CD4-positive, alpha-beta T cell treated with Interleukin-12 subunit alpha and Interleukin-12 subunit beta, for 1 hour (primary cell): ENCODE measurements at places on chromosomes 16 and 17.

DNA sequence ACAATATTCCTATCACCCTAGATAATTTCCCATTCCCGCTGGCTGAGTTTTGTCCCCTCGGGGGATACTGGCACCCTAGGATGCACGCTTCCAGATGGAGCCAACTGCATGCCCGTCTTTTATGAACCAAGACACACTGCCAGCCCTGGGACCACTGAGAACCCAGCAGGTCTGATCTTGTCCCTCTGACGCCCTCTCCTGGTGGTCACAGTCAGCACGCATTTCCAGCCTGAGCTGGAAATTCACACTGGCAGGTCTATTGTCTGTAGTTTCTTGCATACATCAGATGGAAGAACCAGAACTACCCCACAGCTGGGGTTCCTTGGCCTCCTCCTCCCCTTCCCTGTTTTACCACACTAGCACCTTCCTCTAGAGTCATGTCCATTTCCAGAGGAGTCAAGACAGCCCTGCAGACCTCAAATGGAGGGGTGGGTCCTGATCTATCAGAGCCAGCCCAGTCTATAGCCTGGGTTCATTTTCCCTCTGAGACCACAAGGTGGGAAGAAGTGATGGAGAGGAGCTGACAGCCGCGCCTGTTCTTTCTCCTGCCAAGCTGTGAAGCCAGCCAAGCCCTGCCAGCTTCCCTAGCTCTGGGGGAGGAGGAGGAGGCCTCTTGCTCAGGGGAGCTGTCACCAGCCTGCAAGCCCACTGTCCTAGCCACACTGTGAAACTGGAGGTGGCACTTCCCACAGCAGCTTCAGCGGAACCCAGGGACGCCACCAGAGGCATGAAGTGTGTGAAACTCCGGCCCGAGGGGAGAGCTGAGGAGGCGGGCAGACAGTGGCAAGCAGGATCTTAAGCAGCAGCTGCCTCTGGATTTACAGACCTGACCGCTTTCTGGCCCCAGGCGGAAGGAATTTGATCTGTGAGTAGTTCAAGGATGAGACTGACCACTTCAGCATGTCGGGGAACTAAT lies 29.3 kb downstream of the MXRA7 start:
- peak; percentile 77 for DNase-seq

- peak; percentile 83 for DNase-seq
Measured at GRCh38 chr17:7219812-7220592, at the start of the genes ACADVL and DLG4. TSS of gene ACADVL (plus strand) at chr17:7219938. CDS start at chr17:7219985, 47 bp downstream. TSS of gene DLG4 (minus strand) at chr17:7219836.

DNA sequence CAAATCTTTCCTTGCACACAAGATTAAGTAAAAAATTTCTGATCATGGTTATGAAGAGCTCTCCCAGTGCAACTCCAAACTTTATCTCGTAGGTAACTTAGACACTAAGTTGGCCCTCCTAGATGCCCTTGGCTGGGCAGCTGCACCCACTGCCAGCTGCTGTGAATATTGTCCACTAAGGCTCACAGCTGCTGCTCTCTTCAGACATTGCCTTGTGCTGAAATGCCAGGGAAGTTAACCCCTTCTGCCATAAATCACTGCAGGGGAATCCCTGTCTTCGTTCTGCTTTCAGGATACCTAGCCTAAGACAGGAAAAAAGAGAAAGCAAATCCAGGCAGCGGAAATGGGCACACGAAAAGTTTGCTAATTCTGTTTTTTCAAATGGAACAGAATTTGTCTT lies 106.4 kb downstream of the IRX5 start:
- no peak for DNase-seq

GRCh38 chr16:81168406-81168805 lies 70.1 kb upstream of the BCO1 start:
- DNase-seq: no peak

- peak; percentile 3 for DNase-seq
Measured at GRCh38 chr17:66542129-66542966, 239.9 kb downstream of the PRKCA start.

DNA sequence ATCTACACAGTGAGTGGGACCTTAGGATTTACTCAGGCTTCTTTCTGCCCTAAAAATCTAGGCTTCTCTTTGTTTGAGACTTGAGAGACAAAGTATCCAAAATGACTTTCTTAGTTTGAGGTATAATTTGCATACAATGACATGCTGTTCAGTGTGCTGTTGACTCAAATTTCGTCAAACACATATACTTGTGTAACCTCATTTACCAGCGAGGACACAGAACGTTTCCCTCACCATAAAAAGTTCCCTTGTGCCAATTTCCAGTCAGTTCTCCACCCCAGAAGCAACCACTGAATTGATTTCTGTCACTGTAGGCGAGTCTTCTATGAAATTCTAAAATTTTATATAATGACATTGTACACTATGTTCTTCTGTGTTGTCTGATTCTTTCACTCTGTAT lies 68.0 kb upstream of the MAF start:
- DNase-seq: no peak

- peak; percentile 30 for DNase-seq
Measured at GRCh38 chr17:8143581-8144400, 8.4 kb downstream of the PER1 start.

- no peak for DNase-seq
Measured at GRCh38 chr16:2085669-2086068, 37.9 kb downstream of the TSC2 start.

DNA sequence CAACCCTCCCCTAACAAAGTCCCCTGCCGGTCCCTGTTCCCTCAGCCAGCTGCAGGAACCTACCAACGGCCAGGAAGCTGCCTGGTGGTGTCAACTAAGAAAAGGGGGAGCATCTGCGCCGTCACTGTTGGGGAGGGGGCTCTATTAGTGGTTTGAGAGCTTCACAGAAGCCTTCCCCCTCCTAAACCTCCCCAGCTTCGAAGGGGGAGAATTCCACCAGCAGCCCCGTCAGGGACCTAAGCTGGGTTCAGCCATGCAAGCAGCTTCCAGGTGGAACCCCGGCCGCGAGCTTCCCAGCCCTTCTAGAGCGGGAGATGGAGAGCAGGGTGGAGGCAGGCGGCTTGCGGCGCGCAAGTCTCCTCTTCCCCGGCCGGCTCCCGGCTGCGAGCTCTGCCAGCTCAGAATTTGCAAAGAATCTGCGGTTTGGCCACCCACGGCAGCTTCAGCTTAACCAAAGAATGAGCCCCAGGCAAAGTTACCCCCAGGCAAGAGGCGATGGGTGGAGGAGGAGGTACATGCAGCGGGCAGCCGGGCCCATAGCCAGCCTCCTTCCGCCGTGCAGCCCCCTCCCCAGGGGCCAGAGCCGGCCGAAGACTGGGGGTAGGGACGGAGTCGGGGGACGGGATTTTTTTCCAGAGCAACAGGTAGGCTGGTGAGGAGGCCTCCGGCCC lies 33.7 kb downstream of the DDX19A start:
- DNase-seq: peak; percentile 60

DNA sequence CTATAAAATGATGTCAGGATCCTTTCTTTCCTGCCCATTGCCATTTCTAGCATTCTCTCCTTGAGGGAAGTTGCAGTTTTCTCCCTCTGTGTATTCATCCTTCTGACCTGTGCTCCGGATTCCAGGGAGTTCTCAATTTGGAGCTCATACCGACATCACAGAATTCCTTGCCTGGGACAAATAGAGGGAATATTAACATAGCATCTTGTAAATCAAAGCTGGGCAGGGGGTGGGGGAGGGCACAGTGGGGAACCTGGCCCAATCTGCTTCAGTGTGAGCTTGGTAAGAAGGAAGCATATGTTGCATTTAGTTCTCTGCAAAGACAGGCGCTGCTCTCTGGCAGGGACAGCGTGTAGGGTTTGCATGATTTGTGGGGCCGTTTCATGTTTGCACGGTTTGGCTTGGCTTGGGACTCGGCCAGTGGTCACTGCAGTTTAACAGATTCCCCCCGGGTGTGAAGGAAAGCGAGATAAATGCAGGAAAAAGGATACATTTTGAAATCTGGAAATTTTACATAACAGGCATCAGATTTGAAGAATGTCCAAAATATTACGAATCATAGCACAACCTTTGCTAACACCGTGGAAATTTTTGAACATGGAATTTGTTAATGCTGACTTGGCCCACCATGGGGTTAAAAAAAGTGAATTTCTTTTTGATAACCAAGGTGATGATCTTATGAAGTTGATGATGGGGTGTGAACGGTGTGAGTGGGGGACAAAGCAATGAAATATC lies 178.0 kb downstream of the WWOX start:
- DNase-seq: no peak

DNA sequence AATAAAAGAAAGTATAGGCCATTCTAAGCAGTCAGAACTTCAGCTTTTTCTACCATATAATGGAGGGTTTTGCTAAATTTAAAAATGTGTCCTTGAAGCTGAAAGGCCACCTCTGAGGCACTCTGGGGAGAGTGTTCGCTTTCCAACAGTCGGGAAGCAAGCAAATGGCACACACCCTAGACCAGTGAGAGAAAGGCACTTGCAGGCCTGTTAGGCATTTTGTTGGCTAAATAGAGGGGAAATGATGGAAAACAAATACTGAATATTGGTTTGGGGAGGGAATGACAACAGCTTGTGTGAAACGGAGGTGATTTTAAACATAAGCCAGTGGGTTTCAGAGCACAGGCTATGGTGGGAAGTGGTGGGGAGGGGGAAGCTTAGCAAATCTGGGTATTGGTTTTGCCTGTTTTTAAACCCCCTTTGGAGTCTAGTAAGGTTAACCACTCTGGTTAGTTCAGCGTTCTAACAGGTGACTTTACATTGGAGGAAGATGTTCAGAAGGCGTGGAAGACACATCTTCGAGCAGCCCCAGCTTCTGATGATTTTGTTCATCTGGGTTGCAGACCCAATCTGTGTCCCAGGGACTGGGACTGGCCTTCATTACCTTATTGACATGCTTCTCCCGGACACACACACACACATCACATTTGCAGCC lies 90.5 kb downstream of the PRKCA start:
- no peak for DNase-seq

GRCh38 chr16:79071424-79071823 lies 529.1 kb downstream of the MAF start:
- no peak for DNase-seq

- no peak for DNase-seq
Measured at GRCh38 chr17:15912416-15912955, 32.4 kb upstream of the ADORA2B start.

DNA sequence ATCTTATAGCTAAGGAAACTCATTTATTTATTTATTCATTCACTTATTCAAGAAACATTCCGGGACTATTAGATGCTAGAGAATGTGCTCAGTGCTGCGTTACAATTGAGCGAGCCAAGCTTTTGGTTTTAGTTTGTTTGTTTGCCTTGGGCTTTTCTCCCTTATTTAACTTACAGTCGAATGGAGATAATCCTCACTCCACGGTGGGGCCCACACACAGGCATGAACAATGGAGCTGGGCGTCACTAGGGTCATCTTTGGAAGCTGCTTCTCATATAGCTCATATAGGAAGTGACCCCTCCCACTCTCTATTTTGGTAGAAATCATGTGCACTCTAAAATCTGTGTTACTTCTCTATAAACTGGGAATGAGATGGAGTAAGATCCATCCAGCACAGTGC lies 210.0 kb downstream of the TMEM114 start:
- DNase-seq: no peak

DNA sequence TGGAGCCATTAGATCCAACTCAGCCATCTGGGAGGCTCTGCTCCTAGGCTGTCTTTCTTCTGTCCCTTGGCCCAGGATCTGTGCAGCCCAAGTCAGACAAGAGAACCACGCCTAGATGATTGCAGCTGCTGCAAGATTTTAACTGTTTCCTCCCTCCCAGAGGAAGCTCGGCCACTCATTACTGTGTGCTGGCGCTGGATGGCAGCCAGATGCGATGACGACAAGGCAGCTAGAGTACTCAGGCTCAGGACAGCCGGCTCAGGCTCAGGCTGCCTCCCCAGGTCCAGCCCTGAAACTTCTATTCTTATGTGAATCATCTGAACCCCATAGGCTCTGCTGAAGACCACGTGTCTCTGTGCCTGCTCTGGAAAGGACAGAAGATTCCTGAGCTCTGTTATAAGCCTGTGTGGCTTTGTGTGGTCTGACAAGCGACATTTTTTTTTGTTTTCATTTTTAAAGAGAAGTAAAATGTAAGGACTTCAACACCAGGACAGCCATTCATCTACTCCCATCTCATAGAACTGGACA lies 32.1 kb upstream of the FBXW10B start:
- peak; percentile 21 for DNase-seq

DNA sequence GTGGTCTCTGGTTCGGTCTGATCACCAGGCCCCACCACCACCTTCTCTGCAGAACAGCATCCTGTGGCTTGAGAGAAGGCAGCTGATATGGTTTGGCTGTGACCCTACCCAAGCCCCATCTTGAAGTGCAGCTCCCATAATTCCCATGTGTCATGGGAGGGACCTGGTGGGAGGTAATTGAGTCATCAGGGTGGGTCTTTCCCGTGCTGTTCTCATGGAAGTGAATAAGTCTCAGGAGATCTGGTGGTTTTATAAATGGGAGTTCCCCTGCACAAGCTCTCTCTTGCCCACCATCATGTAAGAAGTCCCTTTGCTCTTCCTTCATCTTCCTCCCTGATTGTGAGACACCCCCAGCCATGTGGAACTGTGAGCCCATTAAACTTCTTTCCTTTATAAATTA lies 352.3 kb upstream of the CDH5 start:
- no peak for DNase-seq

DNA sequence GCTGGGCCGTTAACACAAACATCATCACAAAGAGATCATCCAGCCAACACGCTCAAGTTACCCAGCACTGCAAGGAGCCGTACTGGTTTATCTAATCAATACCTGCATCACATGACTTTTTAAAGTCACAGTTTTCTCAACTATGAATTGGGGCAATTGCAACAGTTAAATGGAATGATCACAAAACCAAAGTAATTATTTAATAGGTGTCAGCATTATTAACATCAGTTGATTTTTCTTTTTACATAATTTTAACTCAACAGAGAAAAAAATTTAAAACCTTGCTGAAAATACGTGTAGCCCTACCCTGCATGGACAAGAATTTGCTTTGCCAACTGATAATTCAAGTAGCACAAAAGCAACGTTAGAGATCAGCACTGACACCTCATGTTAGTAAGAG lies 95.7 kb upstream of the SOX9 start:
- no peak for DNase-seq

DNA sequence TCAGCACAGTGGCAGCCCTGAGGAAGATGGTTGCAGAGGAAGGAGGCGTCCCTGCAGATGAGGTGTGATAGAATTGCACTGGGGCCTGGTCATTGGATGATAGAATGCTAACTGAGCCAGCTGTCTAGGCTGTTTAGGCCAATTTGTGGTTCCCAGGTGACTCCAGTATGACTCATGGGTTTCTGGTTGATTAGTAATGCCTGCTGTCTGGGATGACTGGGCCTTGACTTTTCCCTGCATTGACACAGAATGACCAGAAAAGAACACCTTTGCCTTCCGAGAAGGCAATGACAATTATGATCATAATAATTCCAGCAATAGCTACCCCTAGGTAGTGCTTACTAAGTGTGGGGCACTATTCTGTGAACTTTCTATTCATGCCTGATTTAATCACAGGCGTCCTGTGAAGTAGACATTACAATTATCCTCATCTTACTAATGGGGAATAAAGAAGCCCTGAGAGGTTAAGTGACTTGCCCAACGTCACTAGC lies 31.5 kb downstream of the USP43 start:
- DNase-seq: no peak

GRCh38 chr16:28546626-28547025 lies 7.1 kb upstream of the SGF29 start:
- DNase-seq: no peak

- no peak for DNase-seq
Measured at GRCh38 chr17:47948706-47949196, 7.4 kb downstream of the PNPO start.

- no peak for DNase-seq
Measured at GRCh38 chr17:72416905-72417304, 296.1 kb downstream of the SOX9 start.
